Dermis blood vessel endothelial cell (primary cell): ENCODE measurements at places on chromosomes 16 and 17.

GRCh38 chr16:89562939-89563338 is 2.5 kb downstream of the RPL13 start:
- no peak for DNase-seq

DNA sequence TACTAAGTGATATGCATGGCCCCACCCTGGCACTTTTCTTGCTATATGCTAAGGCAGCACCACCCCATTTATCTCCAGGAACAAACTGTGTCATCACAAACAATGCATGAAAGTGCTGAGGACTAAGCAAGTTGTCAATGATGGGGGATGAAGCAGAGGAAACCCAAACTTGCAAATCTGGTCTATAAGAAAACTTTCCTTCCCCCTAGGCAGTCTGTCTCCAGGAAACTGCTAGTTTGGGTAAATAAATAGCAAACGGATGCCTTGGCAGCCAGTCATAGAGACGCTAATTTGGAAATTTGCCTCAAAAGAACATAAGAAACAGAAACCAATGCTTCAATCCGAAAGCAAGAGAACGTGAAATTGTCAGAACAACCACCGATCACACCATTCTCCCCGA is 5.6 kb upstream of the HSBP1 start:
- peak; percentile 85 for DNase-seq

DNA sequence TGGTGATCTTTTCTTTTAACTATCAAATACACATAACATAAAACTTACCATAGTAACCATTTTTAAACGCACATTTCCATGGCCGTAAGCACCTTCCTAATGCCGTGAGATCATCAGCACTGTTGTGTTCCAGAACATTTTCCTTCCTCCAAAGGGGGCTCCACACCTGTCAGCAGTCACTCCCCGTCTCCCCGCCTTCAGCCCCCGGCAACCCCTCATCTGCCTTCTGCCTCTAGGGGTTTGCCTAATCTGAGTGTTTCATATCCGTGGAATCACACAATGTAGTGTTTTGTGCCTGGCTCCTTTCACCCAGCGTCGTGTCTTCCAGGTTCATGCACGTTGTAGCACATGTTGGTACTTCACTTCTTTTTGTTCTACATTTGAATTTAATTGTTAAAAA is 350.1 kb upstream of the TNRC6C start:
- no peak for DNase-seq

DNA sequence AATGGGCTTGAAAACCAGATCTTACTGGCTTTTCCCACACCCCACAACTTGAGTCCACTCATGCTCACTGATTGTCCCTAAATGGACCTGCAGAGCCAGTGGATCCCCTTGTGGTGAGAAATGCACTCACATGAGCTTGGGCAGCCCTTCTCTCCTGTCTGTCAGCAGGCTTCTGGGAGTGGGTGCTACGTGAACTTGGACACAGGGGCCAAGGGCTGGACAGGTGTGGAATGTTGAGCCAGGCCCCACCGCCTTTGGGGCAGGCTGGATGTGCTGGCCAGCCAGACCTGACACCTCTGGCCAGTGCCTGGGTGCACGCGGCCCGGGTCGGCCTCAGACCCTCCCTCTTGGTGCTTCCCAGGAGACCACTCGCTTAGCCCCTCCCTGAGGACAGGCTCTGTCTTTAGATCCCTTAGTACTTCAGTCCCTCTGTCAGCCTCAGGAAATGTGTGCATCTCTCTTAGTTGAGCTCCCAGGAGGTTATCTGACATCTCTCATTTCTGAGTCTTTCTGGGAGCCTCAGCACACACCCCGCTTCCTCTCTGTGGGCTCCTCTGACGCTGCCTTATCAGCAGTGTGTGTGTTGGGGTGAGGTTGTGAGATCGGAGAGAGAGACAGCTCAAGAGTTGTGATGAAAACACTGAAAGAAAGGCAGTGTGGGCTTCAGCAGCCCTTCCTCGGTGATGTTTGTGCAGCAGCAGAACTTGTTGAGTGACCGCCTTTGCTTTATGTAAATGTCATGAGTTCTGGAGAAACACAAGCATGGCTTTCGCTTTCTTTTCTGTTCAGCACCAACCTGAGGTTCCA is 117.0 kb downstream of the RAB11FIP4 start:
- DNase-seq = no peak

- DNase-seq = no peak
Observed at GRCh38 chr16:72493716-72494415, 321.9 kb upstream of the PMFBP1 start.

DNA sequence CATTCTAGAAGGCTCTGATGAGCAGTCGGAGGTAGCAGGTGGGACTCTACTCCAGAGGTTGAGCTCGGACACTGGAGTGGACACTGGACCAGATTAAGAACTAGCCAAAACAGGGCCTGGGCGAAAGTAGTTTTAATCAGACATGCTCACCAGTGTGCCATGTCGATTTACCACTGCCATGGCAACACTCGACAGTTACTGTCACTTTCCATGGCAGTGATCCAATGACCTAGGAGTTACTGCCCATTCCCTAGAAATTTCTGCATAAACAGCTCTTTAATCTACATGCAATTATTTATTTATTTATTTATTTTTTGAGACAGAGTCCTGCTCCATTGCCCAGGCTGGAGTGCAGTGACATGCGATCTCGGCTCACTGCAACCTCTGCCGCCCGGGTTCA is 7.2 kb upstream of the METTL9 start:
- no peak for DNase-seq

- DNase-seq = peak; percentile 92
Observed at GRCh38 chr17:29591737-29592608, 959 bp upstream of the ANKRD13B start.

DNA sequence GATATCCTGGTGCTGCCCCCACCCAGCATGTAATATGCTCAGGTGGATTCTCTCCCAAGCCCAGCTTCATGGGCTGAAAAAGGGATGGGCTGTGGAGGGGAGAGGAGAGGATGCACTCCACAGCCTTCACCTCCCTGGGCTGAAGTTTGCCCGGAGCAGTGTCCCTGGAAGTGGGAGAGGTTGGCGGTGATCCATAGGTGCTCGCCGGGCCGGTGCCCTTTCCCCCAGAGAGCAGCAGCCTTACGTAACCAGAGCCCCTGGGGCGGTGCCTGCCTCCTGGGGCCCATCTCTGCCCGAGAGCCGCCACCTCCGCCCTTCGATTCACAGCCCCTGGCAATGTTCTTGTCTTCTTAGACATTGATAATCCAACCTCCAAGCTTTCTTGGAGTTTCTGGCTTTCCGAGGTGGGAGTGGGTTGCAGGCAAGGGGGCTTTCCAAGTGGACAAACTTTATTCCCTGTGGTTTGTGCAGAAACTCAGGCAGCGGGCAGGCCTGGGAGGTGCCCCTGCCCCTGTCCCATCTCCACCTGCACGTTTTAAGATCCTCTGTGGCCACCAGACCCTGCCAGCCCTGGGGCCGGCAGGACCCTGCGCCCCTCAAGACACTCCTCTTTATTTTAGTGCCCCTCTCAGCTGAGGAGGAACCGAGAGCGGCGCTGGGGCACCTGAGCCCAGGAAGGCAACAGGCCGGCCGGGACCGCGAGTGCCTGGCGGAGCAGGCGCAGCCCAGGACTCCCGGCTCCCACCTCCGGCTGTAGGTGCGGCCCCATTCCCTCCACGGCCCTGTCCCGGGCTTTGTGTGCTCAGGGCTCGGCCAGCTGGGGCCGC is 3.1 kb upstream of the WDR90 start:
- no peak for DNase-seq

- peak; percentile 55 for DNase-seq
Observed at GRCh38 chr17:1972487-1973160, 52.5 kb downstream of the RTN4RL1 start.

DNA sequence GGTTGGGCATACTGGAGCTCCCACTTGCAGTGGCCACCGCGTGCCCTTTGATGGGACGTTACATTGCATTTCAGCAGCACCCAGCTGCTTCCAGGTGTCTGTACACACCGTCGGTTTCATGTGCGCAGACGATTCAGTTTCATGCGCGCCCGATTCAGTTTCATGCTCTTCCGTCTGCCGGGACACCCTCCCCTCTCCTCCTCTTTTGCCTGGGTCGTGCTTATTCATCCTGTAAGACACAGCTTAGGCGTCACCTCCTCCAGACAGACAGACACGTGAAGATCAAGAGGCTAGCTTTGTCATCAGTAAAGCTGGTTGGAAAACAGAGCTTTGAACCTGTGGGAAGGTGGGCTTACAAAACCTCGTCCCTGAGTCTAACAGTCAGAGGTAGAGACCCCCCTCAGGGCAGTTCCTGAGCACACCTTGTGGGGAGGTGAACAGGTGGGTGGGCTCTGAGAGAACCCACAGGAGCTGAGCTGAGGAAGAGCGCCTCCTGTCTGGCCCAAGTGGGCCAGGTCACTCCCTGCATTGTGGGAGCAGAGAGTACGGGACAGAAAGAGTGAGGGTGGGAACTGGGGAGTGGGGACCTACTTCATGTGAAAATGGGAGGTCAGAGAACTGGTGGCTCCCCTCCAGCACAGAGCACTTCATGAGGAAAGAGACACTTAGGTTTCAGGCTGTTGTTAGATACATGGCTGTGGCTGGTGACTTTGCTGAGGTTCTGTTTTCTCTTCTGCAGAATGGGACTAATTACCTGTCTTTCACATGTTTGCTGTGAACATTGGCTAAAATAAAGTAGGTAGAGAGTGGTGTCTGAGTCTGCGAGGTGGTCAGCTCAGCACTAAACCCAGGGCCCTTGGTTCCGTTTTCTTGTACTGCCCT is 122.1 kb downstream of the SNX29 start:
- no peak for DNase-seq

GRCh38 chr17:83145831-83146230 is 66.4 kb downstream of the METRNL start:
- no peak for DNase-seq

GRCh38 chr17:48307814-48308411 is 122.1 kb downstream of the SKAP1 start:
- peak; percentile 80 for DNase-seq

- no peak for DNase-seq
Observed at GRCh38 chr17:78257810-78258322, 26.4 kb downstream of the TMEM235 start.

- DNase-seq = no peak
Observed at GRCh38 chr17:29905086-29905878, 24.7 kb downstream of the SSH2 start.

DNA sequence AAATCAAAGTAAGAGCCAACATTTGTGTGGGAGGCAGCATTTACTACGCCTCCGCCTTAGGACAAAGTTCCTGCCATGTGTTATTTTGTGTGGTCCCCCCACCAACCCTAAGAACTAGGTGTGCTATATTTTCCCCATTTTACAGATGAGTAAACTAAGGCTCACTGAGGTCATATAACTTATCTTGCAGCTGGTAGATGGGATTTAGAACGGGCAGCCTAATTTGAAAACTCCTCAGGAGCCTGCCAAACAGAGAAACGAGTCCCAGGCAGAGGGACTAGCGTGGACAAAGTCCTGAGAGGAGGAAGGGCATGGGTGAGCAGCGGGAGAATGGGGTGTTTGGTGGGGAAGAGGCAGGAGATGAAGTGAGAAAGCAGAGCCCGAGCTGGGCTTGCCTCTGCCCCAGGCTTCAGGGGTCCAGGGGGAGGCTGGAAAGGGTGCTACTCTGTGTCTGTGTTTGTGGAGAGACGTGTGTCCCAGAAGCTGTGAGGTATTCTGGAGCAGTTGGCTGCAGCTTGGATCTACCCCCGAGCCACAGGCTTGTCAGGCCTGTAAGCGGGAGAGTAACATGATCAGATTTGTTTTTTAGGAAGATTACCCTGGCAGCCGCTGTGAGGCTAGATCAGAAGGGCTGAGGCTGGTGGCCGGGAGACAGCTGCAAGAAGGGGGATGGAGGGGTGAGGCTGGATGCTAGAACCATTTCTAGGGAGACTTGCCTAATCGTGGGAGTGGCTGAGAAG is 5.0 kb downstream of the MLLT6 start:
- no peak for DNase-seq

GRCh38 chr16:67779256-67780014 is 26.9 kb downstream of the RANBP10 start:
- no peak for DNase-seq

DNA sequence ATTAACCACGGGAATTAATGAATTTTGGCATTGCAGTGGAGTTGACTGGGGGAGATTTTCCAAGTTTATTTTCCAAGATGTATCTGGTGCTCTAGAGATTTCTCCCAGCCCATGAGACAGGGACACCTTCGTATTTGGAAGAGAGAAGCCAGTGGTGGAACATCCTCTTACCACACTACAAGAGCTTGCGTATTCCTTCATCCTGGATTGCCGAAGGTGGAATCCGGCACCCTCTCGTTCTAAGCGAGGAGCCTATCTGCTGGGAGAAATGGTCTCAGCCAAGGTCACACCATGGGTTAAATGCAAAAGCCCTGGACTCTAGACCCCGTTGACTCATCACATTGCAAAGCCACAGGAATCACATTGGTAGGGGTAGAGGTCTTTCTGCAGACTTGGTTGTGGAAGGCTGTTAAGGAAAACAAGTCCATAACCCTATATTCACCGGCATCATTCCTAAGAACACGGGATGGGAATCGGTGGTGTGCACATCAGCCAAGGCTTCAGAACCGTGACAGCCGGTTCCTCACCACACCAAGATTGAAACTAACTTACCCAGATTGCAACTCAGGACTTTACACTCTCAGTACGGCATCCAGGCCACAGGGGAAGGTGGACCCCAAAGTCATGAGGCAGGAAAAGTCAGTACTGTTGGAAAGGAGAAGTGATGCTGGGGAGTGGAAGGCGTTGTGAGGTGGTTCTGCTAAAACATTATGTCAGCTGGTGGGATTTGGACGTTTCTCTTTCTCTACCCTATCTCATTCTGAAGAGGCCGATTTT is 259.8 kb downstream of the CPPED1 start:
- no peak for DNase-seq

- peak; percentile 52 for DNase-seq
Observed at GRCh38 chr17:44557651-44558285, 484 bp downstream of the FZD2 start.

DNA sequence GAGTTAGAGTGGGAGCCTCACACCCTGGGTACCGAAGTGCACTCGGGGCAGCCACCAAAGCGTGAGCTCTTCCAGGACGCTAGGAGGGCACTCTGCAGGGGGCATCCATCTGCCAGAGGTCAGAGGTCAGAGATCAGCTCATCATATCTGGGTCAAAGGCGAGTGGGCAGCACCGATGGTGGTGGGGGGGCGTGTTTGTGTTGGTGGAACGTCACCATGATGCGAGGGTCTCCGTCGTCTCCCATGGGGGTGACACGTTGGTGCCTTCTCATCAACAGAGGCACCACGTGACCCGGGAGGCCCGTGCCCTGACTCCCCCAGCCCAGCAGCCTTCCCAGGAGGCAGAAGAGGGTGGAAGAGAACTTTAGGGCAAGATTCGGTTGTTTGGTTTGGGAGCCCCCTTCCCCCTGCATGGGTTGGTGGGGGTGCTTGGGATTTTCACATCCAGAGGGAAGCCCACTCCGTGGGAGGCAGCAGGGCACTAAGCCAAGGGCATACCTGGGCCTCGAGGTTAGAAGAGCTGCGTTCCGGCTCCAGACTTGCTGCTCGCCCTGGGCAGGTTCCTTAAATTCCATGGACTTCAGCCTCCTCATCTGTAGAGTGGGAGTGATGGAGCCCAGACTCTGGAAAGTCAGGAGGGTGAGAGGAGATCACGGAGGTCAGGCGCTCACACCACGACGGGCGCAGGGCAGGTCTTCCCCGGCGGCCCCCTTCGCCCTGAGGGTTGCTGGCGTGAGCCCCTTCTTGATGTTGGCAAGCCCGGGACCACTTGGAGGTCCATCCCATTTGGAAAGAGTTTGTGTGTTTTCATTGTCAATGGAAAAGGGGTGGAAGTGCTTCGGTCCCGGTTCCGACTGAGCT is 14.0 kb downstream of the CRISPLD2 start:
- DNase-seq = no peak

GRCh38 chr17:82023447-82024241 is 539 bp downstream of the LRRC45 start:
- DNase-seq = peak; percentile 33
